ENCODE measurements at places on chromosomes 2 and 18.
A peak's percentile ranks its signal among the peaks of the same experiment; 100 is the strongest.

DNA sequence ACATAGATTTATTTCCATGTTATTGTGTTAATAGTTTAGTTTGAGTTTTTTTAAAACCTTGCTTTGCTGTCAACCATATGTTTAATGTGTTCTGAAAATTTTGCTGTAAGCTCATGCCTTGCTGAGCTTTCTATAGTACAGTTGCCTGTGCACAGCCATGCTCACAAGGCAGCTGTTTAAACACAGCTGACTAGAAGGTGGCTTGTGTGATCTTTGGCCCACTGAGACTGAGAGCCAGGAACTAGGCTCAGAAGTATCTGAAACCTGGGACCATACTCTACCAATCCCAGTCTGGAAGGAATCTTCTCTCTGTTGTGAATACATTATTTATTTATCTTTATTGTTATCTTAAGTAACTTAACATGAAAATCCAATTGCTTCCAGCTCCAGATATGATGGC, 350.5 kb downstream of the KIAA1328 start:
- peak; percentile 9 for DNase-seq
- H3K36me3 ChIP-seq = no peaks in the 10 kb centered on the region
- no peak overlapping the region for H3K27ac ChIP-seq
- no peaks in the 10 kb centered on the region for H3K4me1 ChIP-seq
- H3K4me3 ChIP-seq = no peak overlapping the region

DNA sequence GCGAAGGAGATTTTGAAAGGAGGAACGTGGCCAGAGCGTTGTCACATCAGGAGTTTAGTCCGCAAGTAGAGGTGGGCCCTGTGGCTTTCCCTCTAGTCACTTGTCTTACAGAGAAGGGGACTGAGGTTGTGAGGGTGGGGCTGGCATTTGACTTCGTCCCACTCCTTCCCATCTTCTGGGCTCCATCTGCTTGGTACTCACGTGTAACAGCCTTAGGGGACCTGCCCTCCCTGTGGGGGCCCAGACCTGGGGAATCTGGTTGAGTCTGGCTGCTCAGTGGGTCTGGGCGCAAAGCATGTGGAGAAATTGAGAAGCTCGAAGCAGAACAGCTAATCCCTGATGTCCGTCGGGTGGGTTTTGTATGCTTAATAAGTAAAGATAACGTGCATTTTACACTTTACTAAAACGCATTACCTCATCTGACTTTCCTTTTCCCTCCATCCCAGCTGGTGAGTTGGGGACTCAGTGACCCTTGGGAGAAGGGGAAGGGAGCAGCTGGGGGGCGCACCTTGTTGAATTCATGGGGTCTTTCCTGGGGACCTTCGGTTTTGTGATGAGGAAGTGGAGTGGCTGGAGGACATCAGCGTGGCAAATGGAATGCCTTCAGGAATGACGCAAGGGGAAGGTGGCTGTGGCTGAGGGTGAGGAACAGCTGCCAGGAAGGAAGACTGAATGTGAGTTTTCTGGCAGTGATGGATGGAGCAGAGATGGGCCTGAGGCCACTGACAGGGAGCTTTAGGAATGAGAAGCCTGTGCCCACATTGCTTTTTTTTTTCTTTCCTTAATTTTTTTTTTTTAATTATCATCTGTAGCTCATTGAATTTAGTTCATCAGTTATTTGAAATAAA, 44.8 kb downstream of the ASAP2 start:
- H3K4me1 ChIP-seq = peaks cover 39% of the 10 kb centered on the region
- H3K4me3 ChIP-seq = no peak overlapping the region
- H3K36me3 ChIP-seq = no peaks in the 10 kb centered on the region

DNA sequence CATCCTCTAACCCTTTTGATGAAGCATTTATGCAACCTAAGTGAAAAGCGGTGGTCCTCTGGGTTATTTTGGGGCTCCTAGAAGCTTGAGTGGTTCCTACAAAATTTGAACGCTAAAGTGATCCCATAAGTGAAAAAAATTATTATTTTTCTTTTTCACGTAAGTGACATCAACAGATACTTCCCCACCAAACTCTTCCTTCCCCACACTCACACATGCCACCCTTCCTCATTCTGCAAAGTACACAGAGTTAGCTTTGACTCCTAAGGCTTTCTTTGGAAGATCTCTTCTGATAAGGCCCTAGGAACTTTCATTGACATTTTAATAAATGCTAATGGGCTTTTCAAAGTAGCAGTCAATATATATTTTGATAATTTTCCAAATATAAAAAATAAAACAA, 109.7 kb downstream of the DOCK10 start:
- H3K4me1 ChIP-seq = no peaks in the 10 kb centered on the region
- no peaks in the 10 kb centered on the region for H3K36me3 ChIP-seq
- no peak for DNase-seq
- no peaks in the 10 kb centered on the region for H3K27me3 ChIP-seq

- DNase-seq = no peak
- no peaks in the 10 kb centered on the region for H3K27me3 ChIP-seq
- no peaks in the 10 kb centered on the region for H3K4me1 ChIP-seq
Observed at GRCh38 chr18:59769129-59769865, 72.1 kb upstream of the CCBE1 start.

GRCh38 chr2:148162871-148163270, 142.0 kb downstream of the MBD5 start:
- H3K27me3 ChIP-seq = no peaks in the 10 kb centered on the region
- H3K4me1 ChIP-seq = no peaks in the 10 kb centered on the region
- no peaks in the 10 kb centered on the region for H3K36me3 ChIP-seq
- no peak for DNase-seq
- no peak overlapping the region for H3K4me3 ChIP-seq

All from large intestine (tissue), 12 donors.